ENCODE measurements at places on chromosomes 2 and 18.

DNA sequence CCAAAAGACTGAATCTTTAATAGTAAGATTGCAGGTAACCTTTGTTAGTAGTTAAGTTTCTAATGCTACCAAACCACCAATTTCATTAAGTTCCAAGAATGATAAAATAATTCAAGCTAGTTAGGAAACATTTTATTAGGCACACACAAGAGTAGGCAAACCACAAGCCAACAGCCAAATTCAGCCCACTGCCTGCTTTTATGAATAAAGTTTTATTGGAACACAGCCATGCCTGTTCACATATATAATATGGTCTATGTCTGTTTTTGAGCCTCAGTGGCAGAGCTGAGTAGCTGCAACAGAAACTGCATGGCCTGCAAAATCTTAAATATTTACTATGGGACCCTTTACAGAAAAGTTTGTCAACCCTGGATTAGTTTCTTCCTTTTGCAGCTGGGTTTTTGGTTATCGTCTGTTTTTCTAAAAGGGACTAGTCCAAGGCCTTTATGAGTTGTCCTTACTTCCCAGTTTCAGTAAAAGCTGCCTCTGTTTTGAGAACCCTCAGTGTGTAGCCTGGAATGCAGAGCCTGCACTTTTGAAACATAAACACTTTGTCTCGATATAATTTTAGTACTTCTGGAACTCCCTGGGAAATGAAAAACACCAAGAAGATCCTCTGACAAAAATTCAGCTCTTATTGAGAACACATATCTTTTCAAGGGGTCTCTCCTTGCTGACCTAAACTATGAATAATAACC lies 39.1 kb downstream of the FRZB start:
- ATAC-seq = no peak

DNA sequence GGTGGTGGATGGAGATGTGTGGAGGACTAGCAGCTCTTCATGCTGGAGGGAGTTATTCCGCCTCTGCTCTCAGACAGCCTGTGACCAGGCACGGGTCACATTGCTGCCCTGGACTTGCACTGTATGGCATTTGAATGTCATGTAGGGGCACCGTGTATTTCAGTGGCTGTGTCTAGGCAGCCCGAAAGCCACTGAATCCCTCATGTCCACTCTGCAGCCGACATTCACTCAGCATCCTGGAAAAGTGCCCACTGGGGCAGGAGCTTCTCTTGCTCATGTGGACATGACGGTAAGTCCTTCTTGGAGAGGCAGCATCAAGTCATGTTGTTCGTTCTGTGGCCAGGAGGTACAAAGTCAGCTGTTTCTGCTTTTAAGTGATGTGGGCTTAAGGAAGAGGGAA lies 127.9 kb downstream of the SH3RF3 start:
- peak; percentile 22 for ATAC-seq

- ATAC-seq = no peak
These were observed 70.9 kb downstream of the MTCL1 start for GRCh38 chr18:8776013-8776943.

DNA sequence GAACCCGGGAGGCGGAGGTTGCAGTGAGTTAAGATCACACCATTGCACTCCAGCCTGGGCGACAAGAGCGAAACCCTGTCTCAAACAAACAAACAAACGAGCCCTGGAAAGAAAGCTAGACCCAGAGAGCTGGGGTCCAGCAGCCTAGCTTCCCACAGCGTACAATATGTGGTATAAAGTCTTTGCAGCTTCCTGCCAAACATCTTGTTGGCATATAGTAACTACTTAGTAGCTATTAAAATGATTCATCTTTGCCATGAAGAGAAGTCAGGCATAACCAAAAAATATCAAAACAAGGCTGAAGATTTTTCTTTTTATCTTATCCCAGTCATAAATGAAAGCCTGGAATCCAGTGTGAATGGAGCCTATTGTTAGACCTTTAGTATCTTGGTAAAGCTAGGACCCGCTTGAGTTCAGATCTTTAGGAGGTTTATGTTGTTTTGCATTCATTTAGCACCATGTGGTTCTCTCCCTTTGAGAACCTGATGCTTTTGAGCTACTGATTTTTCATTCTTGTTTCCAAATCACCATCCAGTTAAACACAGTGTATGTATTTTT lies 139.7 kb upstream of the NOSTRIN start:
- no peak for ATAC-seq

- no peak for ATAC-seq
These were observed at the start of gene KYNU for GRCh38 chr2:142877216-142877838. TSS of gene KYNU (plus strand) at chr2:142877664. CDS start at chr2:142885368, 7,704 bp downstream.

DNA sequence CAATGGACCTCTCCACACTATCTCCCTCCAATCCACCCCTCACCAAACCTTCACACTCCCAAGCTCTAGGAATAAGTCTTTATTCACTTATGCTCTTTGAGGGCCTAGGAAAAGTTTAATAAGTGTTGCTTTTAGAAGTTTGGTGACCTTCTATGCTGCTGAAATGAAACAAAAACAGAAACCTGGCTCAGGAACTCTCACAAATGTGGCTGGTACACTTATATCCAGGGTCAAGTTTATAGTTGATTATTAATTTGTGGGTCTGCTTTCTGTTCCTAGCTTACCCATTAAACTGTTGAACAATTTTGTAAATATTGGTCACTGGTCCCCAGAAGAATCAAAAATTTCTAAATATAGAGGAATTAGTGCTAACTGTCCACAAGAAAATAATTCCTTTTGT lies 14.2 kb upstream of the ANKRD44 start:
- no peak for ATAC-seq

DNA sequence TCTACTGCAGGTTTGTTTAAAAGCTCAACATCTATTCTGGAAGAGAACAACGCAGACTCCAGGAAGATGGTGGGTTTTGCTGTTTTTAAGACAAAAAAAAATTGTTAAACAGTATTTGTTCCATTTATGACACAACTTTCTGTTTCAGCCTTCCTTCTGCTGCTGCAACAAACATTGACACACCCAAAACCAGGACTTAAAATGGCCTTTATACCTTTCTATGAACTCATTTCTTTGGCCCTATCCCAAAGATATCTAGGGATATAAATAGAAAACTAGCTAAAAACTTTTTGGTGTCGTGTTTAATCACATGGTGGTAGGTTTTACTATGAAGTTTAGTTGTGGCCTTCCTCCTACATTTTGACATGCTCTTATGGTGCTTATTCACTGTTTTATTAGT lies 964 bp upstream of the GALNT3 start:
- ATAC-seq = no peak

DNA sequence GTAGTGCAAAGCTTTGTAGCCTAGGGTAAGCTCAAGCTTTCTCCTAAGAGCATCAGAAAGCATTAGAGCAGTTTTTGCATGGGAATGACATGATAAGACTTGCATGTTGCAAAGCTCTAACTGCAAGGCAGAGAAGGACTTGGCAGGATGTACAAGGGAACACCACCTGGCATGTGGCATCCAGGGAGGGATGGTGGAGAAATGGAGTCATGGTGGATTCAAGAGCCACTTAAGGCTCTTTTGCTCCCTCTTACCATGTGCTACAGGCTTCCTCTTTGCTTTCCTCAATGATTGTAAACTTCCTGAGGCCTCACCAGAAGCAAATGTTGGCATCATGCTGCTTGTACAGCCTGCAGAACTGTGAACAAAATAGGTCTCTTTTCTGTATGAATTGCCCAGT lies 266.0 kb downstream of the GLI2 start:
- ATAC-seq = no peak

GRCh38 chr2:127051116-127052056 lies 55.6 kb downstream of the BIN1 start:
- no peak for ATAC-seq

DNA sequence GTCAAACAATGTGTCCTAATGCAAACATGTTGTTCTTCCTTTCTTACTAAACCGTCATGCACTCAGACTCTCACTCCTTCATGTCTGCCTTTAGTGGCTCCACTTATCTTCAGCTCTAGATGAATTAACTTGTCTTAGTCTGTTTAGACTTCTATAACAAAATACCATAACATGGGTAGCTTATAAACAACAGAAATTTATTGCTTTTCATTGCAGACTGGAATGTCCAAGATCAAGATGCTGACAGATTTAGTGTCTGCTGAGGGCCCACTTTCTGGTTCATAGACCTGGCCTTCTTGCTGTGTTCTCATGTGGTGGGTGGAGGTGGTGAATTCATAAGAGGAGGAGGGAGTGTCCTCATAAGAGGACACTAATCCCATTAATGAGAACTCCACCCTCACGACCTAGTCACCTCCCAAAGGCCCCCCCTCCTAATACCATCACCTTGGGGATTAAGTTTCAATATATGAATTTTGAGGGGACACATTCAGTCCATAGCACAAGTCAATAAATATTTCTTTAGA lies 32.3 kb downstream of the RALBP1 start:
- ATAC-seq = no peak

- no peak for ATAC-seq
These were observed 180.9 kb downstream of the KCNE4 start for GRCh38 chr2:223232896-223233295.

DNA sequence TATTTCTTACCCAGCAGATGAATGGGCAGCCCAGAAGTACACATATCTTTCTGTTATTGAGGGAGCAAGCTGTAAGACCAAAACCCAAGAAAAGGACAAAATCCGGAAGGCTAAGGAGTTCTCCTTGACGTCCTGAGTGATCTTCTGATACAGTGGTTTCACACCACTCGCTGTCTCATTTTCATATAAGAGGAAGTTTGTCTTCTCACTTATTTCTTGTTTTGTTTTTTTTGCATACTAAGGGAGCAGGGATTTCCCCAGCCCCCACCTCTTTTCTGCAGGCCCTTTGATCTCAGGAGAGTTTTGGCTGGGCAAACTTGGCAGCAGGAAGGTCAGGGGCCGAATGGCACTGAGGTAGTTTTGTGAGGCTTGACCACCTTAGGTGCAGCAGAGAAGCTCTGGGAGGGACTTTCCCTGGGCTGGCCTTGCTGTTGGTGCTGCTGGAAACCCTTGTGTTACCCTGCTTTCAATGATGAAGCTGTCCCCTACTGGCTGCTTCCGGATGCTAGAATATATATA lies 13.3 kb downstream of the CHRNA1 start:
- no peak for ATAC-seq

- no peak for ATAC-seq
These were observed 678.4 kb downstream of the IRS1 start for GRCh38 chr2:226121046-226121738.

- peak; percentile 16 for ATAC-seq
These were observed 112.5 kb upstream of the GLI2 start for GRCh38 chr2:120622886-120623753.

GRCh38 chr2:29974086-29974485 lies 52.7 kb upstream of the ALK start:
- ATAC-seq = no peak

GRCh38 chr18:48753691-48754090 lies 197.1 kb downstream of the SMAD7 start:
- no peak for ATAC-seq

Measured in gastroesophageal sphincter (tissue), 4 donors.